Activated T-helper 17 cell treated with anti-CD3 and anti-CD28 coated beads, Interleukin-2, amount 50 U/mL, for 72 hours (primary cell): ENCODE measurements at places on chromosomes 11 and 22. TPM values are rescaled to one million over a fixed set of nuclear protein-coding genes. Genes with fewer than 3 reads are reported as not detected.

The KRTAP5-1 gene
- not detected for total RNA-seq

The ALKBH3 gene
- 26.5 TPM for total RNA-seq

The ATP6V1E1 gene
- 73.2 TPM for total RNA-seq

The TSSK2 gene
- total RNA-seq, result not detected

The ALKBH8 gene
- 5.5 TPM for total RNA-seq
